ENCODE measurements at places on chromosomes 5 and 9. TPM values are rescaled to one million over a fixed set of nuclear protein-coding genes. Genes with fewer than 3 reads are reported as not detected.

The LCN9 gene
- total RNA-seq: not detected

The BTNL3 gene
- total RNA-seq: not detected

The LMX1B gene
- not detected for total RNA-seq

DNA sequence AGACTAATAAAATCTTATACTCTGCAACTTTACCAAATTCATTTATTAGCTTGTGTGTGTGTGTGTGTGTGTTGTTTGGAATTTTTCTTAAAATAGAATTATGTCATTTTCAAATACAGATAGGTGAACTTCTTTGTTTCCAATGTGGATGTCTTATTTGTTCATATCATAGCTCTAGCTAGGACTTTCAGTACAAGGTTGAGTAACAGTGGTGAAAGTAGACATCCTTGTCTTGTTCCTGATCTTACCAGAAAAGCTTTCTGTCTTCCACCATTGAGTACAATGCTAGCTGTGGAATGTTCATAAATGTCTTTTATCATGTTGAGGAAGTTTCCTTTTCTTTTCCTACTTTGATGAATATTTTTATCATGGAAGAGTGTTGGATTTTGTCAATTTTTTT lies 74.8 kb downstream of the CCDC192 start:
- no peak for DNase-seq

The VLDLR gene
- total RNA-seq: 28.6 TPM

DNA sequence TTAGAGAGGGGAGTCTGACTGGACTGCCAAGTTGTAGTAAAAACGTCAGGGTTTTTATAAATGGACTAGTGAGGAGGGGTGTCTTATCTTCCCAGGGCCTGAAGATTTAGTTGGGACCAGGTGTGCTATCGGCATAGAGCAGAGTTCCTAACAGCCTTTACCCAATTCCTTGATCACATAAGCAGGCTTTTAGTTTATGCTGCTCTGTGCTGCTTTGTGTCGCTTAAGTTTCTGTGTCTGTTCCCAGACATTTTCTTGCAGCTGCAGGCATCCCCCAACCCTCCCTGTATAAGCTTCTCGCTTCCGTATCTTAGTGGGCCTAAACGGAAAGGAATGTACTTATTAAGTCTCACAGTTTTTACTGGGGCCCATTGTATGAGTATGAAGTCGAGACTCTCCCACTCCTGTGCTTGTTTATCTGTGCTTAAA lies 2.6 kb upstream of the SMC5 start:
- DNase-seq: no peak

GRCh38 chr5:88881571-88881971 lies 1.4 kb downstream of the MEF2C start:
- DNase-seq: no peak

Measured in psoas muscle (tissue), 8 donors.